Natural killer cell (primary cell): ENCODE measurements at places on chromosomes 1 and 21.
A peak's percentile ranks its signal among the peaks of the same experiment; 100 is the strongest.

DNA sequence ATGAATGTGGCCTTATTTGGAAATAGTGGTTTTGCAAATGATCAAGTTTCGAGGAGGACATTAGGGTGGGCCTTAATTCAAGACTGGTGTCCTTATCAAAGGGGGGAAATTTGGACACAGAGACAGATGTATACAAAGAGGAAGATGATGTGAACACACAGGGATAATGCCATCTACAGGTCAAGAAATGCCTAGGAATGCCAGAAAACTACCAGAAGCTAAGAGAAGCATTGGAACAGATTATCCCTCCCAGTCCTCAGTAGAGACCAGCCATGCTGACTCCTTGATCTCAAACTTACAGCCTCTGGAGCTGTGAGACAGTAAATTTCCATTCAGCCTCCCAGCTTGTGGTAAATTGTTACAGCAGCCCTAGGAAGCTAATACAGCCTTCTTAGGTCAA lies 151.4 kb downstream of the PTGER3 start:
- DNase-seq = no peak

DNA sequence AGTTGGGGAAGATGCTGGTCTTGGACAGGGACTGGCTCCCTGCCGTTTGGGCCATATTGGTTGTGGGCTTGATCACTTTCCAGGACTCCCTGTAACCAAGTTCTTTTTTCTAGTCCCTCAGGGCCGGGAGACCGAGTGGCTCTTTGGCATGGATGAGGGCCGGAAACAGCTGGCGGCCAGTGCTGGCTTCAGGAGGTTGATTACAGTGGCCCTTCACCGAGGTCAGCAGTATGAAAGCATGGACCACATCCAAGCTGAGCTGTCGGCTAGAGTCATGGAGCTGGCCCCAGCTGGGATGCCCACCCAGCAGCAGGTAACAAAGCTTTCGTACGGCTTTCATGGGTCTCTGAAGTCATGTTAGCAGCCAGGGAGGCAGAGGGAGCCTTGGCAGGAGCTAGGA lies 4.3 kb downstream of the METTL13 start:
- no peak for DNase-seq

DNA sequence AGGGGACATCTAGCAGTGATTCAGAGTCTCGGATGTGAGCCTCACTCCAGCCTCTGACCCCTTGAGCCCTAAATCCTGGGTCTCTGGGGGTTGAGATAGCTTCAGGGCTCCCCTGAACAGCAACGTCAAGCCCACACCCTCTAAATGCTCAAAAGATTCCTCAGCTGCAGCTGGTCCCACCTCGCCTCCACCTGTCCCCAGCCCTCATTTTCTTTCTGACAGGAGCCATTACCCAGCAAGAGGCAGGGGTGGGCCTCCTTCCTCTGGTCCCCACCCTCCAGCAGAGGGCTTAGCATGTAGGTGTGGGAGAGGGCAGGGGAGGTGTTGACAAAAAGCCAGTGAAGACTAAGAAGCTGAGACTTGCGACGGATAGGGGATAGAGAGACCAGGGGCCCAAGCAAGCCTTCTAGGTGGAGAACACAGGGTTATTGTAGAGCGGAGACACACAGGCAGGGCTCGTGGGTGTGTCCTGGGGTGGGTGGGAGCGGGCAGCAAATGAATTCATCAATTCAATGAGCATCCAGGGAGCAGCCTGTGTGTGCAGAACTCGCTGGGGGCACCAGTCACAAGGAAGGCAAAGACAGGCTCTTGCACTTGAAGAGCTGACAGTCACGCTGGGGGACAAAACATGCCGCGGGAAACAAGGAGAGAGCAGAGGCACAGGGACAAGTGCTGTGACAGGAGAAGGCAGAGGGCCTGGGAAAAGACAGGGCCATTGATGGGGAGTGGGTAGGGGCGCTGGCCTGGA lies 48.9 kb upstream of the GOLT1A start:
- no peak for DNase-seq

DNA sequence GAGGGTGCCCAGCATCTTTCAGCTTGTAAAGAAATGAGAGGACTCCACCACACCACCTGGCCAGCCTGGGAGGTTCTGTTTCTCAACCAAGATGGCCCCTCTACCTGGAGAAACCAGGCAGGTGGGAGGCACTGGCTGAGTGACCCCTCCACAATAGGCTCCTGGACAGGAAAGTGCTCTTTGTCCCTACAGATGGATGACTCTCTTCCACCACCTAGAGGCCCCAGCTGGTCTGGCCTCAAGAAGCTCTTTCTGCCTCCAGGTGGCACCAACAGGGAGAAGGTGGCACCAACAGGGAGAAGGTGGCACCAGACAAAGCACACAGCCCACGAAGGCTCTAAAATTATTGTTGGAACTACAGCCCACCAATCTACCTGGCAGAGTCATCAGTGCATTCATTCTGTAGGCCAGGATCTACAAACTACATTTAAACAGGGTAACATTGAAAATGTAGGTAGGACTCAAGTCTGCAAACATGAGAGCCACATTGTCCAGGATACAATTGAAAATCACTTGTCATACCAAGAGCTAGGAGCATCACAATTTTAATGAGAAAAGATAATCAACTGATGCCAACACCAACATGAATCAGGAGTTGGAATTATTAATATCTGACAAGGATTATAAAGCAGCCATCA lies 14.4 kb downstream of the TMPRSS3 start:
- DNase-seq = peak; percentile 69

- peak; percentile 33 for DNase-seq
Observed at GRCh38 chr1:24191860-24192259, 4.8 kb upstream of the IFNLR1 start.

- DNase-seq = no peak
Observed at GRCh38 chr21:14308234-14308633, 74.7 kb downstream of the HSPA13 start.

DNA sequence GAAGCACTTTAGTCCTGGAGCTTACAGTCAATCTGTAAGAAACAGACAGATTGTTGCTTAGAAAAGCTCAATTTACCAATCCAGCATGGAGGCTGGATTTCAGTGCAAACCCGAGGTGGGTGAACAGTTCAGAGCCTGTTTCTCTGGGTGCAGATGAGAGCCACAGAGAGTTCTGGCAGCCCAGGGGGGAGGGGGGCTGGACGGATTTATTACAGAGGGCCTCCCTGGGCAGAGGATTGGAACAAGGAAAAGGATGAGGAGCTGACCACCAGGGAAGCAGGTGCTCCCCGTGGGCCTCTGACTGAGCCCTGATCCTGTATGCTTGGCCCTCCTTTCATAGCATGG lies 38.0 kb upstream of the EPS8L3 start:
- DNase-seq = no peak

DNA sequence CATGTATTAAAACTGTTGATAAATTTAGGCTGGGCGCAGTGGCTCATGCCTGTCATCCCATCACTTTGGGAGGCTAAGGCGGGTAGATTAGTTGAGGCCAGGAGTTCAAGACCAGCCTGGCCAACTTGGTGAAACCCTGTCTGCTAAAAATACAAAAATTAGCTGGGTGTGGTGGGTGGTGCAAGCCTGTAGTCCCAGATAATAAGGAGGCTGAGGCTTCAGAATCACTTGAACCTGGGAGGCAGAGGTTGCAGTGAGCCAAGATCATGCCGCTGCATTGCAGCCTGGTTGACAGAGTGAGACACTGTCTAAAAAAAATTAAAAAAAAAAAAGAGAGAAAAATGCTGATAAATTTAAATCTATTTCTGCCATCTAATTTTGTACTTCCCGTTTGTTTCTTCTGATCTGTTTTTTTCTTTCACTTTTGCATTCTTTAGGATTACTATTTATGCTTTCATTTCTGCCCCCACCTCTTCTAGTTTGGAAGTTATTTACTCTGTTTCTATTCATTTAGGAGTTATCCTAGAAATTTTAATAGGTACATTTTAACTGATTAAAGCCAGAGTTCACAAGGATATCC lies 3.2 kb upstream of the DENND1B start:
- no peak for DNase-seq

- no peak for DNase-seq
Observed at GRCh38 chr1:177122461-177123251, 41.9 kb downstream of the ASTN1 start.

- no peak for DNase-seq
Observed at GRCh38 chr1:88774151-88774556, 90.1 kb downstream of the PKN2 start.

DNA sequence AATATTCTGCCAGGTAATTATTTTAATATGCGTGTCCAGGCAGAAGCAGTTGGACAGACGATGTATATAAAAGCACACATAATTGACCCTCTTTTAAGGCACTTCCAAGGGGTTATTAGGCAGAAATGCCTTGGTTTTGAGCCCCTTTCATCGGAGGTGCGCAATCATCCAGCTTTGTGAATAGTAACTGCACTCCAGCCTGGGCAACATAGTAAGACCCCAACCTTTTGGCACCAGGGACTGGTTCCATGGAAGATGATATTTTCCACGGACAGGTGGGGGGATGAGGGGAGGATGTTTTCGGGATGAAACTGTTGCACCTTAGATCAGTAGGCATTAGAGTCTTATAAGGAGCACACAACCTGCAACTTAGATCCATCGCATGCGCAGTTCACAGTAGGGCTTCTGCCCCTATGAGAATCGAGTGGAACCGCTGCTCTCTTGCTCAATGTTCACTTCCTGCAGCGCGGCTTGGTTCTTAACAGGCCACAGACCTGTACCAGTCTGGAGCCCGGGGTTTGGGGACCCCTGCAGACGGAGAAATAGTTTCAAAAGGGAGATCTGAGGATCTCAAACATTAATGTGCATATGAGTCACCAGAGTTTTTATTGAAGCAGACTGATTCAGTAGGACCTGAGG lies 1.8 kb upstream of the MCOLN2 start:
- DNase-seq = peak; percentile 80

DNA sequence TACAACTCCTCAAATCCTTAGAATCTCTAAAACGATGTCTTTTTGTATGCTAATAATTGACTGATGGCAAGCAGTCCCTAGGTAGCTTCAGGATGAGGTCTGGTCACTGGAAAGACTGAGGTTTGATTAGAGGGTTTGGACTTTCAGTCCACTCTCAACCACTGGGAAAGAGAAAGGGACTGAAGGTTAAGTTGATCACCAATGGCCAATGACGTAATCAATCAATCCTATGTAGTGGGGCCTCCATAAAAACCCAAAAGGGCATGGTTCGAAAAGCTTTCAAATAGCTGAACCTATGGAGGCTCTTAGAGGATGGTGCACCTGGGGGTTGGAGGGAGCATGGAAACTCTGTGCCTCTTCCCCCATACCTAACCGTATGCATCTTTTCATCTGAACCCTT lies 39.6 kb upstream of the DNASE2B start:
- no peak for DNase-seq

- no peak for DNase-seq
Observed at GRCh38 chr1:57959531-57960241, 535.8 kb upstream of the DAB1 start.

DNA sequence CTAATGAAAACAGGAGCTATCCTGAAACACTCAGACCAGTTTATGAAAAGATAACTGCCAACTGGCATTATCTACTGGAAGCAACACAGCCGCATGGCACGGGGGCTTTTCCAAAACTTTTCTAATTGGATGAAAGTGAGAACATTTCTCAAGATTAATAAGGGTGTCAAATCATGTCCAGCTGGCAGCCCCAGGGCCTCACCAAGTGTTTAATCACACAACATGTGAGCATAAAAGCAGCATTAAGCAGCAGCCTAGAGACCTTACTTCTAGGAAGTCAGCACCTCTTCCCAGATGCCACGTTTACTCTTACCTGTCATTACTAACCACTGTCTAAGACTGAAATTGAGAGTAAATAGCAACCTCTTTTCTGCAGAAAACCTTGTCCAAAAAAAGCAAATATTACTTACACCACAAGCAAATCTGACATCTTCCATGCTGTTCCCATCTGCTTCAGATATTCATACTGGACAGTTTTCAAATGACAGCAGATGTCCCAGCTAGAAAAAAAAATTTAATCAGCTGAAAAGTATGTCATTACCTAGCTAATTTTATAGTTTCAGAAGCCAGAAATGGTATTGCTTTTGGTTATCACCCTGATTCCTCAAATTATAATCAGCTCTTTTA lies 341.5 kb upstream of the ZP4 start:
- DNase-seq = no peak

- DNase-seq = no peak
Observed at GRCh38 chr1:180563026-180563827, 4.5 kb downstream of the OVAAL start.

DNA sequence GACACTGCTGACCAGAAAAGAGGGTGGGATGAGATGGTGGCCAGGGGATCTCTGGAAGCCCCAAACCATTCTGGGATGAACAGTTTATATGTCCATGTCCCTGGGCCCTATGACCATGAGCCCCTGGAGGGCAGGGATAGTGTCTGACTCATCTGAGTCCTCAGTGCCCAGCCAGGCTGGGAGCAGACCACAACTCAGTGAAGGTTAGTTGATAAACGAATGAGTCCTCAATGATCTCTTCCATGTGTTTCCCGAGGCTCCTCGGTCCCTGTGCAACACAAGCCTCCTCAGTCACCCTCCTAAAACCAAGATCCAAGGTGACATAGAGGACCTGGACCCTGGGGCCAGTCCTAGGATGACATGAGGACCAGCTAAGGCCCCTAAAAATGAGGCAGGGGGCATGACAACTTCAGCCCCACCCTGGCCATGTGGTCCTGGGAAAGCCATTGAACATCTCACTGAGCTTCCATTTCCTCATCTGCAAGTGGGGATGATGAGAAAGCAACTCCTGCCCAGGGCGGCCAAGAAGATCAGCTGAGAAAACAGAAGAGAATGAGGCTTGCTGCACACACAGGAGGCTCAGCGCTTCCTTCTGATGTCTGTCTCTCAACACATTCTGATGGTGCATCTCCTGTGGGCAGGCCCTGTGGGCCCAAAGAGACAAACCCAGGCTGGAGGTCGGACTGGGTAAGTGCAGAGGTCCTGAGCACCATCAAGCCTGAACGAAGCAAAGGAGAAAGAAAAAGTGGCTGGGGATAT lies 86.3 kb downstream of the GLIS1 start:
- no peak for DNase-seq

DNA sequence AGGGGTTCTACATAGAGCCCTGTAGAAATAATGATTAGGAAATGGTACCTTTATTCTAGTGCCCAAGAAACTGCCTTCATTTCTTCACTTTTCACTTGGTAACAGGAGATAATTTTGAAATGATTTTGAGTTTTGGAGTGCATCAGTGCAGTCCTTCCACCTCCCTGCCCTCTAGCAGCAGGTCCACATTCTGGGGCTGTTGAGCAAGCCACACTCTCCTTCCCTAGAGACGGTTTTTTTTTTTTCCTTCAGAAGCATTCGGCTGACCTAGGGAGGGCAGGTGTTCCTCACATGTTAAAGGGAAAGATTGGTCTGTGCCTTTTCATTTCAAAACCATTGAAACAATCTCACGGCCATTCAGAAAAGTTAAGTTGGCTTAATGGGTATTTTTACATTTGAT lies 39.8 kb downstream of the SLC37A1 start:
- no peak for DNase-seq

- DNase-seq = no peak
Observed at GRCh38 chr1:24888971-24889676, 41.0 kb downstream of the RUNX3 start.

GRCh38 chr1:164565357-164565756 lies 6.4 kb downstream of the PBX1 start:
- no peak for DNase-seq

GRCh38 chr1:56481140-56481694 lies 98.1 kb downstream of the PLPP3 start:
- no peak for DNase-seq

GRCh38 chr1:158833264-158833663 lies 2.1 kb downstream of the MNDA start:
- DNase-seq = no peak
